ENCODE measurements at places on chromosomes 5 and 9.

- H3K27ac ChIP-seq, result no peak overlapping the region
- H3K4me3 ChIP-seq, result no peak overlapping the region
- DNase-seq, result no peak
- no peaks in the 10 kb centered on the region for H3K27me3 ChIP-seq
- no peaks in the 10 kb centered on the region for H3K4me1 ChIP-seq
- H3K36me3 ChIP-seq, result no peaks in the 10 kb centered on the region
Measured at GRCh38 chr5:935510-936084, 42.9 kb downstream of the TRIP13 start.

DNA sequence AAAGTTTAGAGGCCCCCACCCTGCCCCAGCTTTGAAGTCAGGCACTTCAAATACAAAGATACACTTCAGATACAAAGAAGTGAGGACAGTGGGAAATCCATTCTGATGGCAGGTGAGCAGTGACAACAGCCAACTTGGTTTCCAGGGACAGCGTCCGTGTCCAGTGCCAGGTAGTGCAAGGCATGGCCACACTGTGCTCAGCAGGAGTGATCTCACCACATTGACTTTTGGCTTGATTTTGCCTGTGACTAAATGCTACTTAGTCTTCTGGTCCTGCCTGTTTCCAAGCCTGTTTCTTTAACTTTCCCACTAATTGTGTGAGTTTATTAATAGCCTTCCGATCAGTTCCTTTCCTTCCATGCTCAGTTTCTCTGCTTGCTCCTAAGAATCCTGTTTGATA, 72.6 kb upstream of the PALM2AKAP2 start:
- no peak overlapping the region for H3K4me3 ChIP-seq
- no peaks in the 10 kb centered on the region for H3K27me3 ChIP-seq
- no peaks in the 10 kb centered on the region for H3K4me1 ChIP-seq
- H3K36me3 ChIP-seq, result no peaks in the 10 kb centered on the region

DNA sequence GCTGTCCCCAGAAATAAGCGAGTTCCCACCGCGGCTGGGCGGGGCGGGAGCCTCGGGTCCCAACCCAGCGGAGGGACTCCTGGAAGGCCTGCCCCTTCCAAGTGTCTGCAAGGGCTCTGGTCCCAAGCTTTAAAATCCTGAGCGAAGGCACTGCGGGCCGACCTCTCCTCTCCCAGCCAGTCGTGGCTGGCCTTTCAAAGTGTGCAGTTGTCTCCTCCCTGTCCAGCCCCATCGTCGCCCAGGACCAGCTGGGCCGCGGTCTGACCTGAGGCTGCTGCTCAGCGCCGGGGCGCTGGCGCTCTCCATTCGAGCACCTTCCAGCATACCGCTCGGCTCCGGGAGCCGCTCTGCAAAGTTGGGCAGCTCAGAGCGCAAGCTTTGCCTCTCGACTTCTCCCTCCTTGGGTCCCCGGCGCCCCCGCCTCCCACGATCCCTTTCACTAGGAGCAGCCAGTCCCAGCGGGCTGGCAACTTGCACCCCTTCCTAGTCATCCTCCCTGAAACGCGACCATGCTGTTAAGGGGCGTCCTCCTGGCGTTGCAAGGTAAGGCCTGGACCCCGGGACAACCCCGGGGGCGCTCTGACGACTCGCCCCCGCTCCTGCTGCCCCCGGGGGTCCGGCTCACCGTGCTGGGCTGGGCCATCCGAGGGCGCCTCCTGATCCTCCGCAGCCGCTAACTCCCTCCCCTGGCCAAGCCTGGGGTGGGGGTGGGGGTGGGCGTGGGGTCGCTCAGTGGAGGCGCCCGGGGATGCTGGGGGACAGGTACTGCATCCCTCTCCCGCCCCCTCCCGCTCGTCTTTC, at the start of gene MAMDC2:
Gene MAMDC2, plus strand, starts transcription at position 160 of the 801 bp plus-strand sequence. Its CDS starts 350 bp downstream, at position 510.
- H3K4me3 ChIP-seq, result peak within 1 kb of the TSS; percentile 47
- H3K4me1 ChIP-seq, result no peaks in the 10 kb centered on the region
- H3K27ac ChIP-seq, result peak within 1 kb of the TSS; percentile 70
- DNase-seq, result peak; percentile 32
- H3K36me3 ChIP-seq, result no peaks in the 10 kb centered on the region
- H3K27me3 ChIP-seq, result peaks cover 13% of the 10 kb centered on the region

- no peaks in the 10 kb centered on the region for H3K27me3 ChIP-seq
- H3K36me3 ChIP-seq, result no peaks in the 10 kb centered on the region
- no peak overlapping the region for H3K27ac ChIP-seq
- no peak overlapping the region for H3K4me3 ChIP-seq
Measured at GRCh38 chr5:130198927-130199326, 294.7 kb downstream of the CHSY3 start.

DNA sequence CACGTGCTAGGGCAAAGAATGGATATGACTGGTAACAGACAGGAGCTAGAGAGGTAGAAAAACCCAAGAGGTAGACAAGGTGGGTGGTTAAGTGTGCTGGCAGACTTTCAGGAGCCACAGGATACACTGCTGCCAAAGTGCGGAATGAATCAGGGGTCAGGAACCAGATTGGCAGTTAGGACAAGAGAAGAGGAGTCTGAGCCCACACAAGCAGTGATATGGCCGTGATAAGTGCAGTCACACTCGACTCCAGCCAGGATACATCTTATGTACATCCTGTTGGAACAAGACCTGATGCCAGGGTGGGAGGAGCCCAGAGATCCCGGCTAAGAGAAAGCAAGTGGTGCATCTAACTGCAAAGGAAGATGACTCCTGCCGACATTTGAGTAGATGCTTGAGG, 10.0 kb downstream of the SLIT3 start:
- no peak overlapping the region for H3K4me3 ChIP-seq
- H3K27me3 ChIP-seq, result no peaks in the 10 kb centered on the region
- H3K27ac ChIP-seq, result no peak overlapping the region
- no peak for DNase-seq

DNA sequence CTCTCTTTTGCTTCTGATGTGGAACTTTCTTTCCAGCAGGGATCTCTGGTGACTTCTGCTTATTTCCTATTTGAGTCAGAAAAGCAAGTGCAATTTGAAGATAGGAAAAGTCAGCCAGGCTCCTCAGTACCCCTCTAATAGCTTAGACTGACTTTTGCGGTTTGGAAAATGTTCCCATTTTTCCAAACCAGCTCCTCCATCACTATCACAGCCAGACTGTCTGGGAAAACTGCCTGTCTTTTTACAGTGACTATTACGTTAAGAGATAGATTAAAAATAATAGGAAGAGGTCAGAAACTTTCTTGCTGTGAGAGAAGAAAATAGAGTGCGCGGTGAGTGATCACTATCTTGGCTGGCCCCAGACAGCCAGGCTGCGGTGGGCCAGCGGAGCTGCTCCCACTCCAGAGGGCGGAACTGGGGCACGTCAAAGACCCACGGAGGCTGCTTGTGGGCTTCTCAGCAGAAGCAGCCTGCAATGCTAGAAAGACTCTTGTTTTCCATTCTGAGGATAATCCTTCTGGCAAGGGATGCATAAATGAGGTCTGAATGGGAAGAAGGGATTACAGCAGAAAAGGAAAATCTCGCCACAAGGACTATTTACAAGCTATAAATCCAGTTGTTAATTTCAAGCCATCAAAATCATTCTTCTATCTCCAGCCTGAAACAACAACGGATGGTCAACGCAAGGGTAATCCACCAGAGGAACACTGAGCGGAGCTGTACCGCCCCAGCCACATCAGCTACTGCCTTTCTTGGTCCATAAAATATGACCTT, 151.0 kb upstream of the MSX2 start:
- no peaks in the 10 kb centered on the region for H3K4me1 ChIP-seq
- H3K27ac ChIP-seq, result no peak overlapping the region
- no peaks in the 10 kb centered on the region for H3K36me3 ChIP-seq
- H3K4me3 ChIP-seq, result no peak overlapping the region
- no peaks in the 10 kb centered on the region for H3K27me3 ChIP-seq

DNA sequence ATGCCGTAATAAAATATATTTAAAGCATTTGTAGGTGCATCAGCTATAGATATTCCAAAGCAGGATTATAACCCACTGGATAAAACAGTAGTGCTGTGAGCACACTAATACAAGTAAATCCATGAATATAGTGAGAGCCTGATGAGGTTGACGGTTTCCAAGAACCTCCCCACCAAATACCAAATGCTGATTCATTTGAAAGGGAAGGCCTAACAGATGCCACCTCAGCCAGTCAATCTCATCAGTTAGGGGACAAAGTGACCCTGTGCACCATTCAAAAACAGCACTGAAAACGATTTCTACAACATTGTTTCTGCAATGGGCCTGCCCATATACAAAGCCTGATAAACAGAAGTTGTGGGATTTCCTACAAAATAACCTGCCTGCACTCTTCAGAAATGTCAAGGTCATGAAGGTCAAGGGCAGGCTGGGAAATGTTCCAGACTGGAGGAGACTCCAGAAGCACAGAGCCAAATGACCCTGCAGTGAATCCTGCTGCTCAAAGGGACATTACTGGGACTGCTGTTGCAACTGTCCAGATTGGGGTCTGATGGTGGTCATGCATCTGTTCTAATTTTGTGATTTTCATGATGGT, 69.6 kb downstream of the ROR2 start:
- H3K27ac ChIP-seq, result no peak overlapping the region
- no peaks in the 10 kb centered on the region for H3K27me3 ChIP-seq
- H3K4me1 ChIP-seq, result no peaks in the 10 kb centered on the region
- DNase-seq, result no peak
- no peaks in the 10 kb centered on the region for H3K36me3 ChIP-seq
- H3K4me3 ChIP-seq, result no peak overlapping the region

GRCh38 chr5:111618623-111619271, 106.4 kb upstream of the STARD4 start:
- H3K36me3 ChIP-seq, result no peaks in the 10 kb centered on the region
- H3K4me1 ChIP-seq, result no peaks in the 10 kb centered on the region
- no peaks in the 10 kb centered on the region for H3K27me3 ChIP-seq
- DNase-seq, result no peak
- H3K27ac ChIP-seq, result no peak overlapping the region

- peaks cover 6% of the 10 kb centered on the region for H3K27me3 ChIP-seq
- H3K4me3 ChIP-seq, result no peak overlapping the region
- H3K27ac ChIP-seq, result peak overlapping the region; percentile 91
- H3K4me1 ChIP-seq, result peaks cover 42% of the 10 kb centered on the region
- DNase-seq, result no peak
Measured at GRCh38 chr5:150186137-150186536, 3.7 kb upstream of the SLC6A7 start.

DNA sequence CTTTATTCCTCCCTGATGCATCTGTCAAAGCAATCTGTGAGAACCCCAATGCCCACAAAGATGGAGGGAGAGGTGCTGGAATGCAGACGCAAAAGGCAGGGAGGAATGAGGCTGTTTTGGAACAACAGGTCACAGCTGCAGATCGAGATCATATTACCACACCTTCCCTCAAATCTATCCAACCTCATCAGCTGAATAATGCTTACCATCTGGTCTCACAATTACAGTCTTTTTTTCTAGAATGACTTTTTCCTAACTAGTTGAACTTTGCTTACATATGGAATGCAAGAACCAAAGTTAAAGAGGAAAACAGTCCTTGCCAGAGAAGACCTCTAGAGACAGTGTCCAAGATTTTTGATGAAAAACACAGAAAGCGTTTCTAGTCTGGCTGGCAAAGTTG, 158.1 kb downstream of the LPAR1 start:
- no peaks in the 10 kb centered on the region for H3K36me3 ChIP-seq
- no peak for DNase-seq
- no peaks in the 10 kb centered on the region for H3K4me1 ChIP-seq
- H3K4me3 ChIP-seq, result no peak overlapping the region

- no peak for DNase-seq
- no peaks in the 10 kb centered on the region for H3K36me3 ChIP-seq
- H3K4me3 ChIP-seq, result no peak overlapping the region
- no peaks in the 10 kb centered on the region for H3K27me3 ChIP-seq
- no peaks in the 10 kb centered on the region for H3K4me1 ChIP-seq
Measured at GRCh38 chr5:157494178-157494832, 34.3 kb downstream of the NIPAL4 start.

DNA sequence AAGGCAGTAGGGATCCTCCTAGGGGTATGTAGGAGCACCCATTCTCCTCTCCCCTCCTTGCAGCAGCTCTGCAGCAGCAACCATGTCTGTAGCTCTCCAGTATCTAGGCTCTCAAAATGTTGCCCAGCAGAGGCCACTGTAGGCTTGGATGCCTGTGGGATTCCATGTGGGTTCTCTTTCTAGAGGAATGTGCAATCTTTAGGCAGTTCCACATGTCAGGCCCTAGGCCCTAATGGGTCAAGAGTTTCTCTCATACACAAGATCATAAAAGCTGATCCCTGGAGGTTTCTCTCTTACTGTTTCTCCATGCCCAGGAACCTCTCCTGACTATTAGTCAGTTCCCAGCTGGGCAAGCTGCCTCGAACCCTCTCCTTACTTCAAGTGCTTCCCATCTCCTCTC, 215.8 kb downstream of the FRMD3 start:
- H3K4me3 ChIP-seq, result no peak overlapping the region
- no peak for DNase-seq
- no peaks in the 10 kb centered on the region for H3K36me3 ChIP-seq
- H3K4me1 ChIP-seq, result no peaks in the 10 kb centered on the region
- H3K27ac ChIP-seq, result no peak overlapping the region

- DNase-seq, result no peak
- H3K27me3 ChIP-seq, result no peaks in the 10 kb centered on the region
- no peaks in the 10 kb centered on the region for H3K36me3 ChIP-seq
- H3K4me1 ChIP-seq, result no peaks in the 10 kb centered on the region
- H3K27ac ChIP-seq, result no peak overlapping the region
Measured at GRCh38 chr9:5205071-5205470, 19.6 kb upstream of the INSL6 start.

GRCh38 chr9:18398038-18398437, 75.9 kb upstream of the ADAMTSL1 start:
- H3K4me3 ChIP-seq, result no peak overlapping the region
- DNase-seq, result no peak
- H3K27me3 ChIP-seq, result no peaks in the 10 kb centered on the region
- H3K27ac ChIP-seq, result no peak overlapping the region
- H3K4me1 ChIP-seq, result no peaks in the 10 kb centered on the region
- H3K36me3 ChIP-seq, result no peaks in the 10 kb centered on the region

GRCh38 chr5:1416856-1417469, 28.3 kb downstream of the SLC6A3 start:
- H3K36me3 ChIP-seq, result no peaks in the 10 kb centered on the region
- no peak for DNase-seq
- H3K4me1 ChIP-seq, result no peaks in the 10 kb centered on the region
- no peaks in the 10 kb centered on the region for H3K27me3 ChIP-seq

- H3K27ac ChIP-seq, result no peak overlapping the region
- no peaks in the 10 kb centered on the region for H3K4me1 ChIP-seq
- no peak overlapping the region for H3K4me3 ChIP-seq
- H3K27me3 ChIP-seq, result no peaks in the 10 kb centered on the region
- DNase-seq, result peak; percentile 72
Measured at GRCh38 chr5:40904205-40904993, 4.9 kb upstream of the C7 start.

DNA sequence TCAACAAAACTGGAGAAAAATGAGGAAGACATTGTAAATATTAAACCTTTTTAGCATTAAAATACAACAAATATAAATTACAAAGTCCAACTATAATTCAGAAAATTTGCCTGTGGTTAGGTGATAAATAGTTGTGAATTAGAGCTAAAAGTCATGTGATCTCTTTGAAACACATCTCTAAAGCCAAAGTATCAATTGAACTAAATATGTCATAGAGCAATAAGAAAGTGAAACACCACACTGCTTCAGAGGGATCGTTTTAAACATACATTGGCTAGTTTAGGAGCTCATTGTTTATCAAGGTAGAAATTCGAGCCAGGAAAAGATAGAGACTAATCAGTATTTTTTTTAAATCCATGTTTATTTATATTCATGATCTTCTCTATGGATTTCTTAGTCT, 606.3 kb upstream of the ITGA1 start:
- no peak overlapping the region for H3K4me3 ChIP-seq
- DNase-seq, result no peak
- no peaks in the 10 kb centered on the region for H3K36me3 ChIP-seq
- H3K27ac ChIP-seq, result no peak overlapping the region
- no peaks in the 10 kb centered on the region for H3K27me3 ChIP-seq

- no peaks in the 10 kb centered on the region for H3K27me3 ChIP-seq
- DNase-seq, result no peak
- H3K4me1 ChIP-seq, result no peaks in the 10 kb centered on the region
- no peaks in the 10 kb centered on the region for H3K36me3 ChIP-seq
Measured at GRCh38 chr5:128773378-128773777, 191.9 kb upstream of the SLC27A6 start.
